Naive thymus-derived CD4-positive, alpha-beta T cell (primary cell): ENCODE measurements at places on chromosomes 5 and 9. TPM values are rescaled to one million over a fixed set of nuclear protein-coding genes. Genes with fewer than 3 reads are reported as not detected.

GRCh38 chr5:54663866-54664265, 146.3 kb downstream of the SNX18 start:
- no peak for DNase-seq
- H3K36me3 ChIP-seq: no peaks in the 10 kb centered on the region
- H3K27me3 ChIP-seq: no peaks in the 10 kb centered on the region
- no peak overlapping the region for H3K27ac ChIP-seq

The GPR151 gene
- total RNA-seq: not detected

DNA sequence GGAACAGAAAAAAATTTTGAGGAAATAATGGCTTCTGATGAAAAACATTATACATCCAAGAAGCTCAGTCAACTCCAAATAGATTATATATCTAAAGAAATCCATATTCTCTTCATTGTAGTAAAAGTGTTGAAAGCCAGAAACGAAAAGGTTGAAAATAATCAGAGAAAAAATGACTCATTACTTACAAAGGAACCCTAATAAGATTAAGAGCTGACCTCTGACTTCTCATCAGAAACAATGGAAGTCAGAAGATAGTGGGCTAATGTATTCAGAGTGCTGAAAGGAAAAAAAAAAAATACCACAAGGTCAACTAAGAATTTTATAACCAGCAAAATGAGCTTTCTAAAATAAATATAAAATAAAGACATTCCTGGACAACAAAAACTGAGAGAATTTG, 60.0 kb downstream of the HSD17B4 start:
- H3K27ac ChIP-seq: no peak overlapping the region
- no peaks in the 10 kb centered on the region for H3K27me3 ChIP-seq
- no peak for DNase-seq

- H3K27me3 ChIP-seq: no peaks in the 10 kb centered on the region
- no peak overlapping the region for H3K4me3 ChIP-seq
- H3K36me3 ChIP-seq: no peaks in the 10 kb centered on the region
- no peak for DNase-seq
- H3K4me1 ChIP-seq: no peaks in the 10 kb centered on the region
- no peak overlapping the region for H3K27ac ChIP-seq
These were observed 8.9 kb upstream of the ZCCHC10 start for GRCh38 chr5:133035224-133035623.

GRCh38 chr9:116032683-116033440, 120.7 kb upstream of the PAPPA start:
- no peaks in the 10 kb centered on the region for H3K36me3 ChIP-seq
- H3K4me1 ChIP-seq: no peaks in the 10 kb centered on the region
- no peak overlapping the region for H3K4me3 ChIP-seq
- no peaks in the 10 kb centered on the region for H3K27me3 ChIP-seq
- no peak for DNase-seq

The STOM gene
- total RNA-seq: 55.5 TPM

DNA sequence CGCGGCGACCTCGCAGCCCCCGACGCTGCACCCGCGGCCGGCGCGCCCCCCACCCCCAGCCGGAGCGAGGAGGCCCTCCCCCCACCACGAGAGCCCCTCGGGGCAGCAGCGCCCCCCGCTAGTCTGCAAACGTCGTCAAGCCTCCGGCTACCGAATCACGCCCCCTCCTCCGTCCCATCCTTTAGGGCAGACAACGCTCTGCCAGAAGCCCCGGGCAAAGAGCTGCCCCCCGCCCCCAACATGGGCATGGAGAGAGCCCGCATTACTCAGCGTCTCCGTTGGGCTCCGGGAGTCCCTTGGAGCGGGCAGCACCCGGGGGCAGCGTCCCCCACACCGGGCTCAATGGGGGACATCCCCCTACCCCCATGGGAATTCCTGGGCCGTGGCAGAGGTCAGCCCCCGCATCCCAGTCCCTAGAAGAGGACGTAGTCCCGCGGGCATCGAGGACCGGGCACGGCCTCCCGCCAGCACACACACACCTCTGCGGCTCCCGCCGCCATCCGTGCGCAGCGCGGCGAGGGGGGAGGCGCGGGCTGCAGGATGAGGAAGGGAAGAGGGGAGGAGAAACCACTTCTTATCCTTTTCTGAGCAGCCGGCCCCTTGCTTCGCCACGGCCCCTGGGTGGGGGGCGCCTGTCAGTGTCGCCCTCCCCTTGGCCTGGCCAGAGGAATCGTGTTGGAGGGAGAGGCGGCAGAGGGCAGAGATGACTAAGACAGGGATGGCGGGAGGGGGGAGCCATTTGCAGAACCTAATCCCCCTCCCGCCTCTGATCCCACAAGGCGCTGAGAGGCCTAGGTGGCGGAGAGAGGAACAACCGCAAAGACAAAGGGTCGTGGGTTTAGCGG, 750 bp downstream of the DNM1 start:
- H3K27ac ChIP-seq: no peak overlapping the region
- H3K27me3 ChIP-seq: no peaks in the 10 kb centered on the region
- H3K36me3 ChIP-seq: no peaks in the 10 kb centered on the region

The PCSK1 gene
- total RNA-seq: not detected in 2 replicates

GRCh38 chr9:3986060-3986459, 313.8 kb downstream of the GLIS3 start:
- no peaks in the 10 kb centered on the region for H3K27me3 ChIP-seq
- no peak for DNase-seq
- no peaks in the 10 kb centered on the region for H3K36me3 ChIP-seq
- no peak overlapping the region for H3K27ac ChIP-seq
- no peaks in the 10 kb centered on the region for H3K4me1 ChIP-seq
- H3K4me3 ChIP-seq: no peak overlapping the region

The PJA2 gene
- total RNA-seq: 89.9 TPM

DNA sequence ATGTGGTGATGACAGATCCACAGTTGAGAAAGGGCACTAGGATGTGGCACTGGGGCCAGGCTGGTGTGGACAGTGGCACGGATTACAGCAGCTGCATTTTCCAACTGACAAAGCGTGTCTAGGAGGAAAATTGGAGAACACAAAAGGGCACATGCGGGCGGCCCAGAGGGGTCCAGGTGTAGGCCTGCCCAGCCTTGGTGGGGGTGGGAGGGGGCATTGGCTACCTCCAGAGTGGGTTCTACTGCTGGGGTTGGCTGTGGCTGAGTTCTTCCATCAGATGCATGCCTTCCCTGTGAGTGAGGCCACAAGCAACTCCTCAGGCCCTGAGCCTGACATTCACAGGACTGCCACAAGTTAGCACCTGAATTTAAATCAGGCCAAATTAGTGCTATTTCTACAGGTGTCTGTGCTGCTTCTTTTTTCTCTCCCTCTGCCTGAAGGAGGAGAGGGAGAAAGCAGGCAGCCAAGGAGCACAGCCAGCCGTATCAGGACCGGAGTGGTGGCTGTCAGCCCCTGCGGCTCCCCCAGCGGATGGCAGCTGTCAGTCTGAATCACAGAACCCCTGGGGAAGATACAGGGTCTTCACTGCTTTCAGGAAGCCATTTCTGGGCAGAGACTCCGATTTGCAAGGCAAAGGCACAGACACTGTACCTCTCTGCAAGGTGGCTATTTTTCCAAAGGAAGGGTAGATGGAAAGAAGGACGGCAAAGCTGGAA, 464.2 kb downstream of the SPOCK1 start:
- H3K4me3 ChIP-seq: no peak overlapping the region
- no peaks in the 10 kb centered on the region for H3K4me1 ChIP-seq
- H3K27me3 ChIP-seq: no peaks in the 10 kb centered on the region
- DNase-seq: no peak
- no peaks in the 10 kb centered on the region for H3K36me3 ChIP-seq

DNA sequence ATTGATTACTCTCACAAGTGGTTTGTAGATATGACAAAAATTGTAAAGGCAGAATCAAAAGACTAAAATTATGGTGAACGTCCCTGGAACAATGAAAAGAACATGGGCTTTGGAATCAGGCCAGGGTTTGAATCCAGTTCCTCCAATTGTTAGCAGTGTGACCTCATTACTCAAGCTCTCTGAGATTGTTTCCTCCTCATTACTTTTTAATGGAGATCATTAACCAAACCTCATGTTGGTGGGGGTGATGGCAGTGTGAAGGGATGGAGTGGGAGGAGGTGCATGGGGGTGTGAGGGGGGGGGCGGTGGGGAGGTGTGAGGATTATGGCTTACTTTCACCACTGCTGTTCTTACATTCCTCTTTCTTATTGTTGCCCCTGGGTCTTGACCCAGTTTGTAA, 44.1 kb upstream of the FOXE1 start:
- H3K27me3 ChIP-seq: no peaks in the 10 kb centered on the region
- no peak for DNase-seq
- no peaks in the 10 kb centered on the region for H3K4me1 ChIP-seq
- no peak overlapping the region for H3K27ac ChIP-seq
- no peak overlapping the region for H3K4me3 ChIP-seq

The CDX1 gene
- total RNA-seq: not detected

GRCh38 chr5:37641933-37642332, 197.9 kb downstream of the GDNF start:
- no peaks in the 10 kb centered on the region for H3K36me3 ChIP-seq
- H3K4me1 ChIP-seq: no peaks in the 10 kb centered on the region
- no peak overlapping the region for H3K4me3 ChIP-seq
- DNase-seq: no peak
- no peak overlapping the region for H3K27ac ChIP-seq

The IL33 gene
- total RNA-seq: not detected in 2 replicates

GRCh38 chr5:160460377-160461049, 38.9 kb downstream of the PTTG1 start:
- no peaks in the 10 kb centered on the region for H3K4me1 ChIP-seq
- no peak overlapping the region for H3K27ac ChIP-seq
- no peaks in the 10 kb centered on the region for H3K27me3 ChIP-seq
- no peak overlapping the region for H3K4me3 ChIP-seq
- DNase-seq: no peak

DNA sequence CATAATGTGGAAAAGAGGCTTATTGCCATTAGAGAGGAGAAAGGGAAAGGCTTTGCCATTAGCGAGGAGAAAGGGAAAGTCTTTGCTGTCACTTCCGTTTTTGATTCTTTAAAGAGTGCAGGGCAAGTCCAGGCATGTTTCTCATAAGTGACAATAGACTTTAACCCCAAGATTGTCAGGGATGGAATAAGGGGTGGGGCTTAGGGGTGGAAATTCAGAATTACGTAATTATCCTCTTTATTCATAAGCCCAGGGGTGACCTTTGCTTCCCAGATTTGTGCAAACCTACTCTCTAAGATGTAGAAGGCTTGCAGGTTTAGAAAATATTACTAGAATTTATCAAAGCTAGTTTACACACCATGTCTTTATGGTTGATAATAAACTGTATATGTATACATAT, 2.3 kb upstream of the PLK2 start:
- no peak overlapping the region for H3K4me3 ChIP-seq
- H3K27ac ChIP-seq: no peak overlapping the region

The MCTP1 gene
- total RNA-seq: 5.8 TPM
